CD4-positive, alpha-beta T cell treated with Interleukin-21 for 1 hour (primary cell): ENCODE measurements at places on chromosomes 12 and 14.
A peak's percentile ranks its signal among the peaks of the same experiment; 100 is the strongest.

DNA sequence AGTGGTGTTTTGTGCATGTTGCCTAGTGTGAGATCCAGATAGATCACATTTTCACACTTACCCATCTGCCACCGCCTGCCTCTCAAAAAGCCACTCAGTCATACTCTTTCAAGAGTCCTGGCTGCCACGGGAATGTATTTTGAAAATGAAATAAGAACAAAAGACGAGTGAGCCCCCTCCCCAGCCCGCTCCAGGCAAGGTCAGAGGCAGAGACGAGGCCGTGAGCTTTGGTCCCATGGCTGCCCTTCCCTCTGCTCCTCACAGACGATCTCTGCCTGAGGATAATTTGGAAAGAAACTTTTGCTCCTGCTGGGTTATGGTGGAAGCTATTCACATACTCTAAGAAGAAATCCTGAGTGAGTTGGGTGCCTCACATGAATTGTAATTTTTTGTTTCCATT is 924.3 kb downstream of the BCL11B start:
- DNase-seq, result no peak

DNA sequence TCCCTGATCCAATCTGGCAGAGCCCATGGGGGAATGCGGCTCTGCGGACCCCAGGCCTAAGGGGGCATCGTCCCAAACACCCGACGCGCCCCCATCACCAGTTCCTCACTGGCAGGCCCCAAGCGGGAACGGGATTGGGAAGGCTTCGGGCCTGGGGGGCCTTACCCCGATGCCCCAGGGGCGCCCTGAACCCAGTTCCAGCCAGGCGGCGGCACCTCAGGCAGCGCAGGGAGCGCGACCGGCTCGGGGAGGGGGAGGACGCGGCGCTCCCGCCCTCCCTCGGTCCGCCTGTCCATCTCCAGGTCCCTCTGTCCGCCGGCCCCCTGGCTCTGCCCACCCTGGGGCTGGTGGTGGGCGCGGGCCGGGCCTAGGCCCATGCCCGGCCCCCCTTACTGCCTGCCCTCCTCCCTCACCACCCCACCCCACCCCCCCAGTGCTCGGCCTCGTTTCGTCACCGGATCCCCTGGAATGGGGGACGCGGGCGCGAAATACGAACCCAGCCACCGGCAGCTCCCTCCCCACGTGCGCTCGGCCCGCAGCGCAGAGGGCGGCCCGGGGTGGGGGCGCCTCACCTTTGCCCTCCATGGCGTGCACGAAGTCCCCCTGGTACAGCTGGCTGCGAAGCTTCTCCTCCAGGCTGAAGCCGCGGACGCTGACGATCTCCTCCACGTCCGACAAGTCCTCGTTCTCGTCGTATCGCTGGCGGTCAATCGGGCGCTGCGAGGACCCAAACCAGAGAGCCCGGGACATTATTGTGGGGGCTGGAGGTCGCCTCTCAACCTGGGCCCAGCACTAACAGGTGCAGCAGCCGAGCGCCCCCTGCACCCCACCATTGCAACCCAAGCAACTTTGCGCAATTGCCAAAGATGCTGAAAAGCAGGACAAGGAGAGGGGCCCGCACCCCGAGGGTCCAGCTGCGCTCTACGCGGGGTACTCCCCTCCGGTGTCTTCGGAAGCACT is 2.3 kb downstream of the KDM2B start:
- peak; percentile 24 for DNase-seq

GRCh38 chr14:99880651-99881420 is 87.6 kb downstream of the EML1 start:
- no peak for DNase-seq

DNA sequence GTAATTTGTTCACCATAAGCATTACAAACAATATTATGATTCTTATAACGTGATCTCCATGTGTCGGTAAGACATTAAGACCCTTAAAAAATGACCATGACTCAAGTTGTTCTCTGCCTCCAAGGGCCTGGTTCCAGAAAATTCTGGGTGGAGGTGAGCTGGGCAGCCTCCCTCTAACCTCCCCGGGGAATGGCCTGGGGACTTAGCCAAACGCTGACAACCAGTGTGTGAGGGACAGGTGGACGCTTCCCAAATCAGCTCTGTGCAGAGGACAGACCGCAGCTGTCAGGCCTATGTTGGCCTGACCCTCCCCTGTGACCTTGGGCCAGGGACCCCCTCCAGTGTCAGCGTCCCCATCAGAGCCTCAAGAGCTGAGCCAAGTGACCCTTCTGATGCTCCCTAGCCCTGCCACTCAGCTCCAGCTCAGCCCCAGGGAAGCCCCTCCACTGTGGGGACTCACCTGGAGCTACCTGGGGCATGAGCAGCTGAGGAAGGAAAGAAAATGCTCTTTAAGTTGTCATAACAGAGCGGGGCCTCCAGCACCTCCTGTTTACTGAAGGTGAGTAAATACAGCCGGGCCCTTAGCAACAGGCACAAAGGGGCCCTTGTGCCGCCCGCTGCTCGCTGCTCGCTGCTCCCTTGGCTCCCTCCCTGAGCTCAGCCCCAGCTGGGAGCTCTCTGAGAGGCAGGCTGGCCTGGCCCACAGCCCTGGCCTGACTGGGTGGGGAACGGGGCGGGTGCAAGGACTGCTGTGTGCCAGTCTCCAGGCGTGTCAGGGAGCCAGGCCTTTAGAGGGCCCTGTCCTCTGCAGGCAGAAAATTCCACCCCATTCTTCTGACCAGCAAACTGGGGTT is 116.6 kb downstream of the CALM1 start:
- no peak for DNase-seq

DNA sequence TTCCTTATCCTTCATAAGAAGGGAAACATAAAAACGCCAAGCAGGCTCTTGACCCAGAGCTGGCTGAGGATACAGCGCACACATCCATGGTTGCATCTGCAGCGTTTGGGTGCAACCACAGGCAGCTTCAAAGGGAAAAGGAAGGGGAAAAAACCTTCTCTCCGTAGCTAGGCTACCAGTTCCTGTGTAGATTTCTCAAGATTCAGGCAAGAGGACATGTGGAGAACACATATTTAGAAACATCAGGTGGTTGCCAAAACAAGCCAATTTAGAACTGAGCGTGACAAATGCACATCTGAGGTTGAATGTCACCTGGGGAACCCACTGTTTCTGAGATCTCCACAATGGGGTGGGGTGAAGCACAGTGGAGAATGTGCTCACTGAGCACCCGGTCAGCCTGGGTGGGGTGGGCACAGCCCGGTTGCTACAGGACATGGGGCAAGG is 78.3 kb upstream of the BDKRB2 start:
- peak; percentile 74 for DNase-seq

GRCh38 chr12:47739979-47740378 is 14.7 kb upstream of the ENDOU start:
- DNase-seq, result no peak

GRCh38 chr12:70365648-70366518 is at the start of gene KCNMB4:
TSS of gene KCNMB4 (plus strand) at chr12:70366290. CDS start at chr12:70366735, 445 bp downstream.
- DNase-seq, result peak; percentile 74

GRCh38 chr14:70289138-70289537 is 70.3 kb downstream of the COX16 start:
- DNase-seq, result peak; percentile 29

- DNase-seq, result no peak
Measured at GRCh38 chr14:36452860-36453259, 67.2 kb downstream of the NKX2-1 start.

DNA sequence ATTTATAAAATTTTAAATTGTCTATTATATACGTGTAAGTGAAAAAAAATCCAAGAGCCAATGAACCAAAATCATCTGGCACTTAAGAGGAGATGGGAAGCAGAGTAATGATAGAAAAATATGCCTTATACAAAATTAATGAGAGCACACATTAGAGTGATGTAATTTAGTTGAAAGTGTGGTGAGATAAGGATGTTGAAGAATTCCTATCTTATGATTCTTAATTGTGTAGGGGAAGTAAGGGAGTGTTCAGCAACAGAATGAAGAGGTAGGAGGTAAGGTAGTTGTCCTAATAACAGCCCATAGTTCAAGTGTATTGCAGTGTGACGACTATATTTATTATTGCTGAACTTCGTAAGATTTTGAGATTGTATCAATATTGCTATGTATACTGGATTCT is 843.4 kb upstream of the FLRT2 start:
- no peak for DNase-seq

GRCh38 chr14:48435221-48435620 is 759.8 kb upstream of the MDGA2 start:
- DNase-seq, result no peak

GRCh38 chr14:97299661-97300060 is 502.5 kb downstream of the VRK1 start:
- peak; percentile 57 for DNase-seq

GRCh38 chr12:107990325-107990724 is 138.8 kb upstream of the WSCD2 start:
- peak; percentile 37 for DNase-seq

DNA sequence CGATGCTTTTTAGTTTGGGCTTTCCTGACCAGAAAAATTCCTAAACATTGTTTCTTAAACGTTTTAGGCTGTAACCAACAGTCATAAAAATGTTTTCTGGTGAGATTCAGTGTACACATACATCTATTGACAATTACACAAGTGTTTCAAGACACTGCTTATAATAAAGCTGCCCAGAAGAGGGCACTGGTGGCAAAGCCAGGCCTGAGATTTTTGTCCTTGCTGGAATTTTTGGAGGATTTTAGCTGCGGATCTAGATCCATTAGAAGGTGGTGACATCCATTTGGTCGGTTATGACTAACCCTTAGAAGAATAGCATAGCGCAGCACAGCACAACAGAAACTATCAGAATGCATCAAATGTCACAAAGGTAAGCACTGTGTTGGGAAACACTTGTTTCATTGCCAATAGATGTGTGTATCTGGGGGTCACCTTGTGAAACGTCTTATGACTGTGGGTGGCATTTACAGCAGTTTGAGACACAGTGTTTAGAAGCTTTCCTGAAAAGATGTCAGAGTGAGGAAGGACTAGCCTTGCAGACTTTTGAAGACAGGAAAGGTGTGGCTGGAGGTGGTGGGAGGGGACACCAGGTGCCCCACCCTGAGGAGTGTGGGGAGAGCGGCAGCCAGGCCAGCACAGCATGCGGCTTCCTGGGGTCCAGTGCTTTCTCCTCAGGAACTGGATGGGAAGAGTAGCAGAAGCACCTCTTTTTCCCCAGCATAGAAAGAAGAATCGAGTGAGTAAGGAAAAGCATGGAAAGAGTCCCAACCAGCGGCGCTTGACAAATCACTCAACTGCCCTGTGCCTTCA is 54.7 kb upstream of the FKBP4 start:
- no peak for DNase-seq

- DNase-seq, result no peak
Measured at GRCh38 chr12:53474077-53474476, 22.2 kb downstream of the PCBP2 start.

DNA sequence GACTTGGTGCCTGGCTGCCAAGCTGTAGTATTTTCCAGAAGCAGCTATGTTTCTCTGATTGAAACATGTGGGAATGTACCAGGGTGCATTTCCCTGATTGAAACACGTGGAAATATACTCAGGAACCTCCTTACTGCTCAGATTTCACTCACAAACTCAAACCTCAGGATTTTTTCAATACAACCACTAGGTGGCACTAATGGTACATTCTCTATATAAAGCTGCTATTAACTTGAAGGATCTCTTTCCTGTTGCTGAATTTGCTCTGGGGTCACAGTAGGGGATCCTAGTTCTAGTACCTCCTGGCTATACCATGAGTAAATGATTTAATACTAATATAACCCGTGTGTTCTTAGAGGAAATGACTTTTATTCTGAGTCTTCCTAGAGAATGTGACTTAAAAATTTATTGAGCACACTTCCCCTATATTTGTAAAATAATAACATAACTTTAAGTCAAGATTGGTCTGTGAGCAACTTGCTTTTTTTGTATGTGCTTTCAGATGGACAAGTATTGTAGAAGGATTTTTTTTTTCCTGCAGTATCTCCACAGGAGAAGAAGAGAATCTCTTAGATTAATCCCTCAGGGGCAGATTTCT is 173.8 kb upstream of the MIS18BP1 start:
- DNase-seq, result peak; percentile 22

GRCh38 chr14:21032326-21033132 is 2.1 kb downstream of the RNASE13 start:
- DNase-seq, result no peak

- no peak for DNase-seq
Measured at GRCh38 chr12:127820271-127820670, 446.7 kb upstream of the TMEM132C start.

DNA sequence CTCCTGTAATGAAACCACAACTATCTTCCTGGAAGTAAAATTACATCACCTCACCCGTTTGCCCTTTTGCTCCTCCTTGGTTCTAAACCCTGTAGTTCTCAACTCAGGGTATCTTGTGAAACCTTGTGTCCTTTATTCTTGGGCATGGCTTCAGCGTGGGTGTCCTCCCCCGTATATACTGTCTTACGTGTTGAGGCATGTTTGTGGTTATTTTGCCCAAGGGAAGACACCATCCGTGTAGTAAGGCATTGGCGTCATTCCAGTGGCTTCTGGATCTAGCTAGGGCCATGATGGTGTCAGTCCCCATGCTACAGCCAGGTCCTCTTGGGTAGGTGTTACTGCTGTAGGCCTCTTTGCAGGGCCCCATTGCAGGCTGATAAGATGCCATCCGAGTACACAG is 115.4 kb downstream of the ZFP36L1 start:
- no peak for DNase-seq

DNA sequence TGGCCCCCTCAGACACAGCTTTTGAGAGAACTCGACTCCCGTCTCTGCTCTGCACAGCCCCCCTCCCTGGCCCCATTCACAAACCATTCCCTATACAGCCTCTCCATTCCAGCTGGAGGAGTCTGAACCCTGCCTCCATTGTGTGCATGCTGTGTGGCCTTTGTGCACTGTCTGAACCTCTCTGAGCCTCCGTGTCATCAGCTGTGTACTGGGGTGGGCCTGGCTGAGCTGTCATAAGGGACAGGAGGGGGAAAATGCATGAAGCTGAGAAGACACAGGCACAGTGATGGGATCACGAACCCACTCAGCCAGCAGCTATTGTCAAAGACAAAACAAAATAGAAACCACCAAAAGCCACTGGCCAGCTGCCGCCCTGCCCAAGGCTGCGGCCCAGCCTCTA is 130.8 kb downstream of the RFLNA start:
- DNase-seq, result no peak

DNA sequence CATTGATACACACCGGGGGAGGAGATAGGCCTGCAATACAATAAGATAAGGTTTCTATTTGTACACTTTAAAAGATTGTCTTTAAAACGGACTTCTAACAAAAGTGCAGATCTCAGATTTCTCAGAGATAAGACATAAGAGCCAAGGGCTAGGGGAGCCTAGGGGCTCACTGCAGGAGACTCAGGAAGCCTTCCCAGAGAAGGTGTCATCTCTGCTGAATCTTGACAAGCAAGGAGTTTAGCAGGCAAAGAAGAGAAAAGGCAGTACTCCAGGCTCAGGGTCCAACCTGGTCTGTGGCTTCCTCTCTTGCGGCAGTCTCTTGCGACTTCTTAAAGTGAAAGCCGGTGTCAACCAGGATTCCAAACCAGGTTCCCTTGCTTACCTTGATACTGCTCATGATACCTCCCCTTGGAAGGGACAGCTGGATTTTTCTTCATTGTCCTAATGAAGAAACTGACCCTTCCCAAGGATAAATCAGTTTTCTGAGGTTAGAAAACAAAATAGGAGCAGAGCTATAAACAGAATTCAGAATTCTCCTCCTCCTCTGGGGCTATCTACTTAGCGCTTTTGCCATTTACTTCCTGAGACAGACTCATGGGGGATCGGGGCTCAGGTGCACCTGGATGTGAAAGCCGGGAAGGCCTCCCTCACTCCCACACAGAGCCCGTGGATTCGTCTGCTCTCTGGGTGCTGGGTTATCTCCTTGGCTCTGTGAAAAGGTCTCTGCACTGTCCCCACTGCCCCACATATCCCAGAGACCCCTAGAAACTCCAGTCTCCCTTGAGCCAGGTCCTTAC is 1.7 kb upstream of the SCNN1A start:
- DNase-seq, result no peak

GRCh38 chr12:76549131-76549530 is 10.4 kb downstream of the OSBPL8 start:
- DNase-seq, result no peak

- no peak for DNase-seq
Measured at GRCh38 chr12:132774646-132775275, 13.1 kb upstream of the ANKLE2 start.
